GM12878 (cell line): ENCODE measurements at places on chromosomes 2 and 18. TPM values are rescaled to one million over a fixed set of nuclear protein-coding genes. Genes with fewer than 3 reads are reported as not detected.

DNA sequence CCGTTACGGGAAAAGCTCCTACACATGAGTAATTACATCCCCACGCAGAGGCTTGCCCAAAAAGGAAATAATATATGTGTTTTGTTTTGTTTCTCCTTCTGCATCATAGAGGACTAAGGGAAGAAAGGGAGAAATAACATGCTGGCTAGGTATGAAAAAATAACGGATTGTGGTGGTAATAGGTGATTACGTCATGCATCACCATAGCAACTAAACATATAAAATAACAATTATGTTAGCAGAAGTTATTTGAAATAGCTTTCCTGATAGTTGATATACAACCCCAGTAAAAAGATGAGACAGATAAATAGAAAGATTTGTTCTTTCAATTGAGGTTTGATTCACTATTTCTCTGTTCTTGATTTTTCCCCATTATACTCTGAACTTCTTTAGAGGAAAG is 518.0 kb downstream of the ZNF516 start:
- DNase-seq, result no peak

- no peak for DNase-seq
Measured at GRCh38 chr2:133378928-133379549, 189.2 kb downstream of the NCKAP5 start.

DNA sequence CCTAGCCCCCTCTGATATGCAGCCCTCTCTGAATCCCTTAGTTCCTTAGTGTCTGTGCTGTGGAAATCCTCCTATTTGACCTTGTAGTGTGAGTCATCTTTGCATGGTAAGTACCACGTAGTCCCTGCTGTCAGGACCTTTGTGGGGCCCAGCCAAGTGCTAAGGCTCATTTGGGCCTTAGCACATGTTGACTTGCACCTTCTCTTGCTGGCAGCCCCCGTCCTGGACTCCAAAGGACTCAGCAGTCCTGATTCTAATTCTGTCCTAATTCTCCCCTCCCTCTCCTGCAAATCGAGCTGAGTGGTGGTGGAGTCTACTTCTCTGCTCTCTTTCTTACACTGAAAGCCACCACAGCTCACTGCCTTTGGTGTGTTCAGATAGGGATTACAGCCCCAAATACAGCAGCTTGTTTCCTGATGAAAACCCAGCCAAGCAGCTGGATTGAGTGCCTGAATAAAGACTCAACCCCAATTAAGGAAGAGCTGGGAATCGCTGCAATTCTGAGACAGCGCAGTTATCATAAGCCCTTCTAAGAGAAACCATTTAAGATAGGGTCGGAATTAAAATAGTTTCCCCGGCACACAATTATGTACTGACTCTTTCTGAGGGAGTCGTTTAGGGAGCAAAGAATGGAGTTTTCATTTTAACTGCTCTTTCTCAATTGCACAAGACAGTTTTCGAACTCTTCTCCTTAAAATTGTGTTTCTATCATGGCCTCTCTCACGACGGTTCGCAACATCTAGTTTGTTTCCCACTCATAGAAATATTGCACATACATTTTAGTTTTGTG is 215.6 kb upstream of the TNP1 start:
- no peak for DNase-seq

GRCh38 chr2:86491088-86491487 is 49.9 kb downstream of the KDM3A start:
- DNase-seq, result no peak

DNA sequence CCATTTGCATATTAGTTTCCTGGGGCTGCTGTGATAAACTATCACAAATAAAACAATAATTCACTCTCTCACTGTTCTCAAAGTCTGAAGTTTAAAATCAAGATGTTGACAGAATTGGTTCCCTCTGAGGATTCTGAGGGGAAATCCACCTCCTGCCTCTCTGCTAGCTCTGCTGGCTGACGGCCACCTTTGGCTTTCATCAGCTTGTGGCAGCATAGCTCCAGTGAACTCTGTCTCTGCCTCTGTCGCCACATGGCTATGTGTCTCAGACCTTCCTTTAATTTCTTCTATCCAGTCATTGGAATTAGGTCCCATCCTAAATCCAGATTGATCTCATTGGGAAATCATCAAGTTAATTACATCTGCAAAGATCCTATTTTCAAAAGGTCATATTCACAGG is 38.9 kb upstream of the TRIM43 start:
- no peak for DNase-seq

GRCh38 chr2:151029406-151030157 is 232.1 kb downstream of the RBM43 start:
- no peak for DNase-seq

DNA sequence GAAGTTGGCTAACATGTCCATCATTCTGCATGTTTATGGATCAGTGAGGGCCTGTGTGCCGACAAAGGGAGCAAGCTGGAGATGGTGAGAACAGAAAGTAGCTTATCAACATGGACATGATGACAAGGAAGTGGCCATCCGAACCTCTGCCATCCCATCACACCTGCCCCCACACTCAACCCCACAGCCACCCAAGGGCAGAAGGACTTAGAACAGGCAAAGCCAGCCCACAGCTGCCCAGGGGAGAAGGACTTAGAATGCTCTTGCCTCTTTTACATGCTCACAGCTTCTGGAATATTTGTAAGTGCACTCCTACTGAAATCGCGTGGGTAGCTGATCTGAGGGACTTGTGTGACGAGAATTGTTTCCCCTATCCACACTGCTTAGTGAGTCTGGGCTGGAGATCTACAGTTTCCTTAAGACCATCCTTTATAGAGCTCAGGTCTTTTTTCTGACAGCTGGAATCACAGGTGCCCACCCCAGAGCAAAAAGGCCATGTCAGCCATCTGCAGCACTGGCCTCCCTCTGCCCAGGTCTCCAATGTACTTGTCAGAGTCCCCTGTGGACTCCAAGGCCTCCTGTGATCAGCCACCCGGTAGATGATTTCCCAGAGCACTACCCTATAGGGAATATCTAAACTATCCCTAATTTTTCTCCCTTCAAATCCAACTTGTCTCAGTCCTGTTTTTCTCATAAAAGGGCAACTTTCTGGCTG is 154.1 kb downstream of the SMAD7 start:
- no peak for DNase-seq

GRCh38 chr2:144886862-144887261 is 366.9 kb upstream of the ZEB2 start:
- no peak for DNase-seq

- no peak for DNase-seq
Measured at GRCh38 chr2:194562329-194562728, 1094.7 kb upstream of the SLC39A10 start.

DNA sequence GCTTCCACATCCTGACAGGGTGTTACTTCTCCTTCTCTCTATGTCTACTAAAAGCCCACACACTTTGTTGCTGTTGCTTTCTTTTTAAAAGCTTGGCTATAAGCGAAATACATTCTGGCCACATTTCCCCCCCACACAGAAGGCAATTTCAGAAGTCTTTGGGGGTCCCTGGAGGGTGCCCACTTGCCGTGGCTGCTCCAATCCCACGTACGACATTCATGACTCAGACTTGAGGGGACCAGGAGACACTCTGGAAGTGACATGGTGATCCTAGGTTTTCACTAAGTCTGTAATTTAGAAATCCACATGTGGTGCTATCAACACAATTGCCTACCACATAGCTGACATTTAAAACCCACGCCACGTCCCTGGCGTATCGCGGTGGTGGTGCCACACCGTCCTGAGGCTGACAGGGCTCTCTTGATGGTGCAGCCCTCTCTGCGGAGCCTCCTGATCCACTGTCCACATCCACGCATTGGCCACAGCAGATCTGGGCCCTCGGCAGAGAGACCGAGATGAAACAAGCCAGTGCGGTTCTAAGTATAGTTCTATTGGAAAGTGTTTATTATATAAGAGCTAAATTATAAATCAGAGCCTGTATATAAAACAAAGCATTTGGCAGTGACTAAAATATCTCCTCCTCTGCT is 42.4 kb downstream of the CYP27C1 start:
- no peak for DNase-seq

- no peak for DNase-seq
Measured at GRCh38 chr2:237315170-237315828, 98.7 kb downstream of the COL6A3 start.

GRCh38 chr2:37148325-37148724 is 8.5 kb downstream of the EIF2AK2 start:
- DNase-seq, result no peak

- DNase-seq, result no peak
Measured at GRCh38 chr2:112591413-112591812, 7.0 kb downstream of the CHCHD5 start.

DNA sequence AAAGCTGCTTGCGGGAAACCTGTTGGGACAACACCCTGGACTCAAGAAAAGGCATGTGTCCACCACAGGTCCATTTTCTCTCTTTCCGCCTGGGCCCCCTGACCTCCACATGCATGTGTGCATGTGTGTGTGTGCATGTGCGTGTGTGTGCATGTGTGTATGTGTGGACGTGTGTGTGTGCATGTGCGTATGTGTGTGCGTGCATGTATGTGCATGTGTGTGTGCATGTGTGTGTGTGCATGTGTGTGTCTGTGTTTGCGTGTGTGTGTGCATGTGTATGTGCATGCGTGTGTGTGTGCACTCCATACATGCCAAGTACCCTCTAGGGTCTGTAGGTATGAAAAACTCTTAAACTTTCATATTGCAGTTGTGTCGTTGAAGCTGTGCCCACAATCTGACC is 16.3 kb downstream of the CAPN14 start:
- no peak for DNase-seq

DNA sequence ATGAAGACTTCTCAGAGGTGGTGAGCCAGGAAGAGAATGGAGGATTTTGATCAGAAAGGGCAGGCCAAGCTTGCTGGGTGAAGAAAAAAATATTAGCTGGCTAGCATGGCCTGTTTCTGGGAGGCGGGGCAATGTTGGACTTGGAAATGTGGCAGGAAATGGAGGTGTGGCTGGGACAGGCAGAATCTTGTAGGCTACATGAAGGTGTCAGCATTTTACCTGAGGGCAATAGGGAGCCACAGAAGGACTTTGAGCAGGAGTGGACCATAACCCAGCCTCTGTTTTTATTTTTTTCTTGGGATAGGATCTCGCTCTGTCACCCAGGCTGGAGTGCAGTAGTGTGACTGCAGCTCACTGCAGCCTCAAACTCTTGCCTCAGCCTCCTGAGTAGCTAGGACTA is 31.7 kb downstream of the EMX1 start:
- DNase-seq, result no peak

RNU2-63P gene
- total RNA-seq, result 12.3 and 12.8 TPM in 2 replicates

OTX1 gene
- total RNA-seq, result 0.35 and 0.67 TPM in 2 replicates

PTPRM gene
- 1.2 and 1.3 TPM in 2 replicates for total RNA-seq

FN1 gene
- total RNA-seq, result 5.9 TPM in 2 replicates

CLIP4 gene
- total RNA-seq, result 19.0 and 20.2 TPM in 2 replicates

SDC1 gene
- total RNA-seq, result 31.0 and 33.1 TPM in 2 replicates
